Type B pancreatic cell (in vitro differentiated cells): ENCODE measurements at places on chromosomes 16 and 17.

DNA sequence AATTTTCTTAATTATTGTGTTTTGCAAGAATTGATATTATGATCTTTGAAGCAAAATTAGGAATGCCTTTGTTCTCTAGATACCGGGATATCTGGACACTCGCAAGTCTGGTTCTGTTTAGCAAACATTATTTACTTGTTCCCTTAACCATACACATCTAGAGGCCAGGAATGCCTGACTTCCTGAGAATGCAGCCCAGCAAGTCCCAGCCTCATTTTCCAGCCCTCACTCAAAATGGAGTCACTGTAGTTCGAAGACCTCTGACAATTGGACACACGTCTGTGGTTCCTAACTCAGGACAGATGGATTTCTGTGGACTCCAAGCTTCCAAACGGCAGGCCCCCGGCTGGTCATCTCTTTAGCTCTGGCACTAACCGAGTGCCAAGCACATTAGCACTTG lies 355.4 kb upstream of the RBFOX1 start:
- peak overlapping the region; percentile 63 for H3K27ac ChIP-seq
- no peaks in the 10 kb centered on the region for H3K27me3 ChIP-seq
- no peaks in the 10 kb centered on the region for H3K36me3 ChIP-seq

DNA sequence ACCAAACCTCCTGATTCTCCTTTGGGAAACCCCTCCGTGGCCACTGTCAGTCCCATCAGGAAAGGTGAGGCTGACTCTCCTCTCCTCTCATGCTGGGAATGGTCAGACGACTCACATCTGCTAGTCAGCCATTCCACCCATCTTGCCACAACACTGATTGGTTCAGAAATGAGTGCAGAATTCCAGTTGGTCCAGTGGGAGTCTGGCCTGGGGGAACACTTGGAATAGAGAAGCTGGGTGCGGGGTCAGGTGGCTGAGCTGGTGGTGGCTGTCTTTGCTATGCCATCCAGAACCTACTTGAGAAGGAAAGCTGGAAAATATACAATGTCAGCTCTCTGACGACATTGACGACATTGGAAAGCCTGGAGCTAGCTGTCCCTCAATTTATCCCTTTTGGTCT lies 23.6 kb upstream of the PLLP start:
- H3K27ac ChIP-seq = no peak overlapping the region
- no peaks in the 10 kb centered on the region for H3K36me3 ChIP-seq
- peaks cover 7% of the 10 kb centered on the region for H3K27me3 ChIP-seq
- no peaks in the 10 kb centered on the region for H3K4me1 ChIP-seq
- no peak for DNase-seq

- no peaks in the 10 kb centered on the region for H3K27me3 ChIP-seq
- H3K4me3 ChIP-seq = peak overlapping the region; percentile 77
- DNase-seq = no peak
- no peaks in the 10 kb centered on the region for H3K36me3 ChIP-seq
These were observed 27.2 kb downstream of the ARHGAP27 start for GRCh38 chr17:45405250-45406086.

DNA sequence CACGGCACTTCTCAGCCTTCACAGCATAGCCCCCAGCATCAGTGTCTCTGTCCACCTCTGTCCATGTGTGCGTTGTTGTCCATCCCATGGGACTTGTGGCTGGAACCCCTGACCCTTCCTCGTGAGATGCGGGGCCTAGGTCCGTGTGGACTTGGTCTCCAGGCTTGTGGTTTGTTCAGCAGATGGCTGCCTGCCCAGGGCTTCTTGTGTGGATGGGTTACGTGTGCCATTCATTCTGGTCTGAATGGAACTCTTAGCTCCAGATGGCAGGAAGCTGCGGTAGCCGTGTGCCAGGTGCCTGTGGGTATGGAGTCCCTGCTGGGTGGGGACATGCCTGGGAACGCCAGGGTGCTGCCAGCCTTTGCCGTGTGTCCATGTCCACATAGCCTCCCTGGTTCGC lies 31.7 kb upstream of the NUDT16L1 start:
- H3K4me1 ChIP-seq = peaks cover 9% of the 10 kb centered on the region
- no peak overlapping the region for H3K27ac ChIP-seq
- no peak overlapping the region for H3K4me3 ChIP-seq
- DNase-seq = no peak

- peaks cover 27% of the 10 kb centered on the region for H3K4me1 ChIP-seq
- no peak overlapping the region for H3K27ac ChIP-seq
- H3K27me3 ChIP-seq = no peaks in the 10 kb centered on the region
- H3K36me3 ChIP-seq = peaks cover 7% of the 10 kb centered on the region
- no peak for DNase-seq
- no peak overlapping the region for H3K4me3 ChIP-seq
These were observed 54.9 kb downstream of the ABCC1 start for GRCh38 chr16:16004314-16004749.

- peak overlapping the region; percentile 37 for H3K4me3 ChIP-seq
- no peak overlapping the region for H3K27ac ChIP-seq
- DNase-seq = no peak
These were observed 126.9 kb downstream of the MRM1 start for GRCh38 chr17:36728030-36728991.

DNA sequence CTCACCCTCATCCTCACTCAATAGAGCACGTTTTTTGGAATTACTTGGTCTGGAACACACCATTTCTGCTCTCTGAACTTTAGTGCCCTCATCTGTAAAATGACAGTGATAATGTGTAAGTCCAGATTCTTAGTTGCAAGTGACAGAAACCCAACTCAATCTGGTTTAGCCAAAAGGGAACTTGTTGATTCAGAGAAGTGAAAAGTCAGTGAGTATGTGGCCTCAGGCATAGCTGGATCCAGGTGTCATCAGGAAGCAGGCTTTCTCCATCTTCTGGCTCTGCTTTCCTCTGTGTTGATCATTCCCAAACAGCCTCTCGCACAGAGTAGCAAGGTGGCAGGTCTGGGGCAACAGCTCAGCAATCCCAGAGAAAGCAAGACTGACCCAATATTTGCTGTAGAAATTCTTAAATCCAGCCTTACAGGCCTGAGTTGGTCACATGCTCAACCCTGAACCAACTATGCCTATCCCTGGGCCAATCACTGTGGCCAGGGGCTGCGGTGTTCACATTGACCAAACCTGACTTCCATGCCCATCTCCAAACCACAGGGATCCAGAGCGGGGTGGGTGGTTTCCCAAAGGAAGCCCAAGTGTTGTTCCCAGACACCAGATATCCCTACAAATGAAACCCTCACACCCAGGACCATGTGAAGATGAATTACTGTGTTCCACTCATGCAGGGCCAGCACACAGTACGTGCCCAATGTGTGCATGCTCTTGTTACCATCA lies 23.3 kb upstream of the ALKBH5 start:
- peak overlapping the region; percentile 79 for H3K4me3 ChIP-seq
- peak overlapping the region; percentile 67 for H3K27ac ChIP-seq

- H3K4me1 ChIP-seq = no peaks in the 10 kb centered on the region
- no peak overlapping the region for H3K27ac ChIP-seq
- H3K36me3 ChIP-seq = no peaks in the 10 kb centered on the region
- DNase-seq = no peak
- H3K27me3 ChIP-seq = peaks cover 7% of the 10 kb centered on the region
These were observed 55.2 kb downstream of the PECAM1 start for GRCh38 chr17:64335486-64335885.

DNA sequence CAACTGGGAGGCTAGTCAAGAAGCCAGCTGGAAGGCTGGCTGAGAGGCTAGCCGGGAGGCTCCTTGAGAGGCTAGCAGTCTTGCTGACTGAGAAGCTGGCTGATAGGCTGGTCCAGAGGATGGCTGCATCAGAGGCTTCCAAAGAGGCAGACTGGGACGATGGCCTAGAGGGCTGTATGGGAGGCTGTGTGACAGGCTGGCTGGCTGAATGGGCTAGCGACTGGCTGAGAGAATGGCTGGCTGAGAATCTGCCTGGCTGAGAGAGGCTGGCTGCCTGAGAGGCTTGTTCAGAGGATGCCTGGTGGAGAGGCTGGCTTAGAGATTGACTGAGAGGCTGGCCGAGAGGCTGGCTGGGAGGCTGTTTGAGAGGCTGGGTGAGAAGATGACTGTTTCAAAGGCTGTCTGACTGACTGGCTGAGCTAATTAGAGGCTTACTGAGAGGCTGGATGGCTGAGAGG lies 34.8 kb upstream of the ACSM2B start:
- no peak overlapping the region for H3K4me3 ChIP-seq
- no peaks in the 10 kb centered on the region for H3K36me3 ChIP-seq
- H3K27ac ChIP-seq = no peak overlapping the region
- H3K4me1 ChIP-seq = no peaks in the 10 kb centered on the region
- peaks cover 11% of the 10 kb centered on the region for H3K27me3 ChIP-seq
- DNase-seq = no peak

GRCh38 chr16:48620445-48620844 lies 10.5 kb upstream of the N4BP1 start:
- H3K36me3 ChIP-seq = no peaks in the 10 kb centered on the region
- peaks cover 5% of the 10 kb centered on the region for H3K4me1 ChIP-seq
- H3K4me3 ChIP-seq = no peak overlapping the region
- H3K27ac ChIP-seq = no peak overlapping the region
- peaks cover 22% of the 10 kb centered on the region for H3K27me3 ChIP-seq
- DNase-seq = no peak

GRCh38 chr16:53962041-53962440 lies 258.1 kb downstream of the FTO start:
- no peak overlapping the region for H3K4me3 ChIP-seq
- no peak overlapping the region for H3K27ac ChIP-seq
- peaks cover 8% of the 10 kb centered on the region for H3K36me3 ChIP-seq
- no peak for DNase-seq
- peaks cover 27% of the 10 kb centered on the region for H3K4me1 ChIP-seq

DNA sequence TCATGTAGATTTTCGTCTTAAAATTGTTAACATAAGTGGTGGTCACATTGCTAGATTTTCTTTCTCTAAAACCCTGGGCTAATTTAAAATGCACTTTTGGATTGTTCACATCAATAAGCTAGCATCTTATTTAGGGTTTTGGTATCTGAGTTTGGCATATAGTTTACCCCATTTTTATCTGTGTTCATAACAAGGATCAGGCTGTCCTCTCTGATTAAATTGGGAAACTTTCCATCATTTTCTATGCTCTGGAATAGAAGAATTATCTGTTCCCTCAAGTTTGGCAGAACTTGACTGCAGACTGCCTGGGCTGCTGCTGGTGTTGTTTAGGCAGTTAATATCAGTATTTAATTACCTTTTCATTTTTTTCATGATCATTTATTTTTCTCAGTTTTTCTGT lies 1.8 kb downstream of the SPECC1 start:
- peaks cover 66% of the 10 kb centered on the region for H3K27me3 ChIP-seq
- H3K4me3 ChIP-seq = peak overlapping the region; percentile 94
- H3K4me1 ChIP-seq = peaks cover 4% of the 10 kb centered on the region
- no peaks in the 10 kb centered on the region for H3K36me3 ChIP-seq

DNA sequence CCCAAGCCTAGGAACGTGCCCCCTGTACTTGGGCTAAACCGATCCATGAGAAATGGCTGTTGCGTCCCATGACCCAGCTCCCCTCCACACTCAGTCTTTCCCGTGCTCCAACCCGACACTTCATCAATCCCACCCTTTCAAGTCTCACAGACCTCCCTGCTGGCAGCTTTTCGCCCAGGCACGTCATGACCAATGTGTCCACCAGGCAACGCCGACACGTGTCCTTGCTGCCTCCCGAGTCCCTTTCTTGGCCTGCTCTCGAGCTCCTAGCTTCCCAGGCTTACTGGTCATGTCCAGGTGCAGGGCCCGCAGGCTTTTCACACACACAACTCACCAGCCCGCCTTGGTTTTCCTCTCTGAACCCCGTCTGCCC lies 12.2 kb downstream of the MNT start:
- peaks cover 44% of the 10 kb centered on the region for H3K4me1 ChIP-seq
- no peak for DNase-seq
- peaks cover 4% of the 10 kb centered on the region for H3K36me3 ChIP-seq
- H3K4me3 ChIP-seq = peak overlapping the region; percentile 43
- peak overlapping the region; percentile 74 for H3K27ac ChIP-seq
- H3K27me3 ChIP-seq = no peaks in the 10 kb centered on the region

- no peaks in the 10 kb centered on the region for H3K4me1 ChIP-seq
- peaks cover 41% of the 10 kb centered on the region for H3K27me3 ChIP-seq
- no peak overlapping the region for H3K27ac ChIP-seq
- no peak overlapping the region for H3K4me3 ChIP-seq
- DNase-seq = no peak
- H3K36me3 ChIP-seq = no peaks in the 10 kb centered on the region
These were observed 107.8 kb upstream of the WSCD1 start for GRCh38 chr17:5962371-5962770.

- H3K36me3 ChIP-seq = no peaks in the 10 kb centered on the region
- no peak overlapping the region for H3K27ac ChIP-seq
- no peaks in the 10 kb centered on the region for H3K4me1 ChIP-seq
- peak; percentile 85 for DNase-seq
These were observed 306.9 kb upstream of the RBFOX1 start for GRCh38 chr16:7025616-7026190.
